ENCODE measurements at places on chromosomes 5 and 9. TPM values are rescaled to one million over a fixed set of nuclear protein-coding genes. Genes with fewer than 3 reads are reported as not detected.

DNA sequence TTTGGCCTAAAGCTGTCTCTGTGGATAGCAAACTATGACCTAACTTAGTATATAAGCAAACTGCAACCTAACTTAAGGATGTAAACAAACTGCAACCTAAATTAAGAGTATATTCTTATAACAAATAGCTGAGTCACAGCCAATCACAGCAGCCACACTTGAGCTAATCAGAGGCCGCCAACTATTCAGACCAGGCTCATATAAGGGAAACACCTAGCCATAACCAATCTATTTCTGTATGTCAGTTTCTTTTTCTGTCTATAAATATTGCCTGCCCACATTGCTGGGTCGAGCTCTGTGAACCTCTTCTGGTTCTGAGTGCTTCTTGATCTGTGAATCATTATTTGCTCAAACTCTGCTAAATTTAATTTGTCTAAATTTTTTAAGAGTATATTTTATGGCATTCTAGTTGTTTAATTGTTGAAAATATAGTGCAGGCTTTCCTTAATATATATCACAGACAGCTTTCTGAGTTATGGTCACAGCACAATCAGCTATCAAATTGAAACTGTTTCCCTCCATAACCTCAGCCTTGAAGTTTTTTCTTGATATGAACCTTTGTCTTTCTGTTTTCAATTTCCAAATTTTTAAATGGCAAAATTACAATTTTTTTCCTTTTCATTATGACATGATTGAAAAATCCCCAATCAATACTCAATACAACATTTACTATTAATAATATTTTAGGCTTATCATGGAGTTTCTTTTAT, 327.1 kb upstream of the NUDT12 start:
- no peak overlapping the region for H3K4me3 ChIP-seq
- H3K4me1 ChIP-seq: peaks cover 5% of the 10 kb centered on the region
- DNase-seq: no peak
- H3K36me3 ChIP-seq: no peaks in the 10 kb centered on the region

DNA sequence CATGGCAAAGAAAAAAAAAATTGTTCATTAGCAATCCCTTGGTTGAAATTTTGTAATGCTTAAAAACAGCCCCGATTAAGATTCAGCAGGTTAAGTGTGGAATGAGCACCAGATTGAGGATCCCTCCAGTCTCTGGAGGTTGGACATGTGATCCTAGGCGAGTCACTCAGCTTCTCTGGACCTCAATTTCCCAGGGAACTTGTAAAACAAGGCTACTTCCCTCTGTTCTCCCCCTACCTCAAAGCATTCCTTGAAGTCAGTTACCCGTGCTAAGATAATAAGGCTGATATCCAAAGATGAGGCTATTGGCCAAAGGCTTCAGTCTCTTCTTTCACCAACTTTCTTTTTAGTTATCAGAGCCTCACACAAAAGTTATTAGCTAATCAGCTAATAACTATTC, 2.9 kb downstream of the KLHL3 start:
- H3K27me3 ChIP-seq: no peaks in the 10 kb centered on the region
- H3K4me1 ChIP-seq: peaks cover 3% of the 10 kb centered on the region
- peaks cover 4% of the 10 kb centered on the region for H3K36me3 ChIP-seq
- no peak overlapping the region for H3K27ac ChIP-seq
- no peak for DNase-seq

DNA sequence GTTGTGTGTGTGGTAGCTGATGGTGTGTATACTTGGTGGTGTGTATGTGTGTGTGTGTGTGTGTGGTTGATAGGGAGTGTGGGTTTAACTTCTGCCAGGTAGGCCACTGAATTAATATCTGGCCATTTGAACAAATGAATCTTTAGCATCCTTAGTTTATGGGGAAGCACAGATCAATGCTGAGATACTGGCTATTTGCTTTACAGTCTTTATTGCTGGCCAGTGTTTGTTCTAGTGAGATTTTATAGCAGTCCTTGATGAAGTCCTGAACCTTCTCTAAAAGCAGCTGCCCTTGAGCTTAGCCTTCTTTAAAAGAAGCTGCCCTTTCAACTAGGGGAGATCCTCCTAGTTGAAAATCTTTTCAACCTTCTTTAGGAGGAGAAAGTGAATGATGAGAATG, 69.3 kb downstream of the MACIR start:
- no peak overlapping the region for H3K4me3 ChIP-seq
- no peaks in the 10 kb centered on the region for H3K4me1 ChIP-seq
- no peak overlapping the region for H3K27ac ChIP-seq
- no peak for DNase-seq
- no peaks in the 10 kb centered on the region for H3K27me3 ChIP-seq

DNA sequence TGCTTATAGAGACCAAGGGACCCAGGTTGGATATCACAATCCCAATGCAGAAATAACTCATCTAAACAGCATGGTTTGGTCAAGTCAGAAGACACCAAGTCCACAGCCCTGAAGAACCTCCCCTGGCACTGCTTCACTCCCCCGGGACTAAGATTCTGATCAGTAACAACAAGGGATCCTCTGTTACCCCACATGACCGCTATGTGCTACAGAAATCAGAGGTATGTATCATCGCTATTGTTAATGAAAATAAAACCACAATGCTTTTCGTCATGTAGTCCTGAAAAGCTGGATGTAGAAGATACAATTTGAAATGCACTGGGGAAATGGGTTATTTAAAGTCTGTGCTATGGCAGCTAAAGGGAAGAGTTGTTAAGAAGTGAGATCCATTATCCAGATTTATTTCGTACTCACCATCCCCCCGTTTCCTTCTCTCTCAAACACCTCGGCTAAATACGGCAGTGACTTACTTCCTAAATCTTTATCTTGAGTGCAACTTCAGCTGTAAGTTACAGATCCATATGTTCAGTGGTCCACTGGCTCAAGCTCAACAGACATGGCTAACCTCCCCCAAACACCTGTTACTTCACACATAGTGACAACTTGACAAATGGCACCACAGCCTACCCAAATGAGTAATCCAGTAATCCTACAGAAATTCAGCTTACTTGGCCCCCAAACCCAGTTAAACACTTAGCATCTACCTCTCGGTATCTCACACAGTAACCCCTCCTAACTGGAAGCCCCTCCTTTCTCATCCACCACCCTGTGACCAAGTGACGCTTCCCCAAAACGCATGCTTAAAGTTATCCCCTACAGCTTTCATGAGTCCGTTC, 129.2 kb downstream of the MYO10 start:
- H3K36me3 ChIP-seq: no peaks in the 10 kb centered on the region
- peaks cover 18% of the 10 kb centered on the region for H3K4me1 ChIP-seq
- DNase-seq: no peak
- H3K27ac ChIP-seq: 0 out of 2 replicates have a peak overlapping the region, but pooled peaks have one; percentile 16
- no peak overlapping the region for H3K4me3 ChIP-seq

DNA sequence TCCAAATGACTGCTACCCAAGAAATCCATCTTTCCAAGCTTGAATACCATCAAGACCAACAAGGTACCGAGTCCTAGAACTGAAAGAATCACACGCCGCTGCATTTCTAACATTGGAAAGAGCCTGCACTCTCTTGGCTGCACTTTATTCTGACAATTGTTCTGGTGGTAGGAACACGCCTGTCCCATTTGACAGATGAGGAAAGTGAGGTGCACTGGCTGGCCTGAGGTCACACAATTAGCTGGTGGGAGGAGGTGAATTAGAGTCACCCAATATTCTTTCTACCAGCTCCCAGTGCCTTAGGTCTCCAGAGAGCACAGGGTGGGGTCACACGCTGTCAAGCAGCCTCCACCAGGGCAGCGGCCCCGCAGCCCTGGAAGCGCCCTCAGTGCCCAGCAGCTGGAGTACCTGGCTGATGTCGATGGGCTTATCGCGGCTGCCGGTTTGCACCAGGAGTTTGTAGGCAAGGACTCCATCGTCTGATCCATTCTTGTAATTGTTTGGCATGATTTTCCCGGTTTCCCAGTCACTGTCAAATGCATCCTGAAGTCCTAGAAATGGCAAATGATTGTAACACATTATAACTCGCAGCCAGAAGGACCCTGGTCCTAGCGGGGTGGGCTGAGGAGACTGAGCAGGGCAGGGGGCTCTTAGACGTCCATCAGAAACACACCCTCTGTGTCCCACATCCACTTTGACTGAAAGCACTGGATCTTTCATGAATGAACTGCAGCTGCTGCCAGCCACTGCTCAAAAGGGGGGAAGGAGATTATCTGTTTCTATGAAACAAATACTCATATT, 55.1 kb downstream of the PTCH1 start:
- no peak for DNase-seq
- H3K27ac ChIP-seq: no peak overlapping the region
- H3K4me1 ChIP-seq: peaks cover 36% of the 10 kb centered on the region
- peaks cover 76% of the 10 kb centered on the region for H3K36me3 ChIP-seq

GRCh38 chr5:88888291-88888690, 5.3 kb upstream of the MEF2C start:
- no peaks in the 10 kb centered on the region for H3K36me3 ChIP-seq
- H3K4me3 ChIP-seq: peak overlapping the region; percentile 91
- no peak for DNase-seq

DNA sequence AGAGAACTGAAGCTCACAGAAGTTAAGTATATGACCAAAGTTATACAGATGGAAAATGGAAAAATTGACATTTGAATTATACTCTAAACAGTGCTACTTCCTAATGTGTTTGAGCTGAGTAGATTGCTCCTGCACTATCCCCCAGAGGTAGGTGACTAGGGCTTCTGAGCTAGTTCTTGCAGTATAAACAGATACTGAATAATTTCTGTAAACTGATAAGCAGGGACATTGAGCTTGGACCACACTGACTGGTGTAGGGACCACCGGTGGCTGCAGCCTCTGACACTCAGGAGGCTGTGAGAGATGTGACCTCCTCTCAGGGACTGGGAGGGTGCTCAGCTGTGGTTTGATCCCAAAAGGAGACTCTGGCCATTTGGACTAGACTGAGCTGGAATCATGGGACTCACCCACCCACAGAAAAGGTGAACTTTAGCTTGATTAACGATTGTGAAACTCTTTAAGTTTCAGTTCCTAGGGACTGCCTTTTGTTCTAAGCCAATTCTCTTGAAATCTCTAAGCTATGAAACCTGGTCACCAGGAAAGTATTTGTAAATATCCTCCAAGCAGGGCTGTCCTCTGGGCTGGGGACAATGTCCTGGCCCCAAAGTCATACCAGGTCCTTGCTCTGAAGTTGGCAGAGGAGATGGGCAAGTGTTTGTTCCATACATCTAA, 291.5 kb downstream of the SEC61B start:
- no peak overlapping the region for H3K27ac ChIP-seq
- H3K36me3 ChIP-seq: no peaks in the 10 kb centered on the region
- DNase-seq: no peak
- H3K4me1 ChIP-seq: peaks cover 18% of the 10 kb centered on the region
- no peaks in the 10 kb centered on the region for H3K27me3 ChIP-seq

DNA sequence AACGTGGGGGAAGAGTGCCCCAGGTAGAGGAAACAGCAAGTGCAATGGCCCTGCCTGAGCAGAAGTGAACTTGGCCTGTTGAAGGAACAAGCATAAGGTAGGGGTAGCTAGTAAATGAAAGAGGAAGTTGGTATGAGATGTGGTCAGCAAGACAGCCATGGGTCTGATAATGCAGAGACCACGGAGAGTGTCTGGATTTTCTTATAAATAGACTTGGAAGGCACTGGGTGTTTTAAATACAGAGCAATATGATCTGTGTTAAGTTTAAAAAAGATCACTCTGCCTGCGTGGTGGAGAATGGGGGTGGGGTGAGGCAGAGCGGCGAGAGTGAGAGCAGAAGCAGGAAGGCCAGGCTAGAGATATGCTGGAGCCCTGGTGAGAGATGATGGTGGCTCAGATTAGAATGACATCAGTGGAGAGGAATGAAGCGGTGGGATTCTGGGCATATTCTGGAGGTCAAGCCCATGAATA, 4.2 kb downstream of the ADAM19 start:
- no peak for DNase-seq
- no peak overlapping the region for H3K4me3 ChIP-seq
- H3K27ac ChIP-seq: peak overlapping the region; percentile 10
- peaks cover 19% of the 10 kb centered on the region for H3K27me3 ChIP-seq
- H3K4me1 ChIP-seq: peaks cover 29% of the 10 kb centered on the region

DNA sequence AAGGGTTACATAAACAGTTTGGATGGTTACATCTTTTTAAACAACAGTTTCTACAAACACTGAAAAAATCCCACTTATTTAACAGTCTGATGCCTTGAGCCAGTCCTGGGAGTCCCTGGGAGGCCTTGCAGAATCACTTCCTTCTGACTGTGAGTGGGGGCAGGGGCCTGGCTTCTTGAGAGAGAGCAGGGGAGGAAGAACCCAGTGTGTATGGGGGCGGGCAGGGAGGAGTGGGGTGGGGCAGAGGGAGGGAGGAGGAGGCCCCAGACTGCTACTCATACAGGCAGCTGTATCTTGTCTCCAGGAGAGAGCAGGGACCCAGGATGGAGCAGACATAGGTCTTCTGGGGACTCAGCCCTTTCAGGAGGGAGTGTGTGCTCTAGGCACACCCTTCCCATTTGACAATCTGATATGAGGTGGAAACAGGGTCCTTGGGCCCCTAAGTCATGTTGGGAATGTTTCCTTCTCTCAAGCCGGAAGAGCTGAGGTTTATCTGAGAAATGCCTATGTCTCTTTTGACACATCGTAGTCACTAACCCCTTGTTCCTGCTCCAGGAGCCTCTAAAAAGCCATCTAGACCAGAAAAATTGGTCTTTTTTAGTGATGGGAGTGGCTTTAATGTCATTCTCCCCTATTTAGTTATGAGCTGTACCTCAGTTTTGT, 52.8 kb downstream of the IRF1 start:
- no peaks in the 10 kb centered on the region for H3K36me3 ChIP-seq
- no peak overlapping the region for H3K27ac ChIP-seq
- peaks cover 21% of the 10 kb centered on the region for H3K4me1 ChIP-seq
- H3K4me3 ChIP-seq: no peak overlapping the region
- no peaks in the 10 kb centered on the region for H3K27me3 ChIP-seq

- no peaks in the 10 kb centered on the region for H3K36me3 ChIP-seq
- H3K27me3 ChIP-seq: peaks cover 58% of the 10 kb centered on the region
- H3K4me1 ChIP-seq: peaks cover 15% of the 10 kb centered on the region
- peak overlapping the region; percentile 83 for H3K4me3 ChIP-seq
- peak; percentile 30 for DNase-seq
Observed at GRCh38 chr5:129904667-129905472, 605 bp downstream of the CHSY3 start.

Gene PRUNE2
- 13.1 TPM for total RNA-seq

Gene RANBP3L
- not detected for total RNA-seq

Gene ZNF608
- total RNA-seq: 44.4 TPM

Gene QRFP
- not detected for total RNA-seq

Gene DMRT3
- total RNA-seq: not detected

Gene MIER3
- 27.5 TPM for total RNA-seq

Gene SAXO1
- 0.02 TPM for total RNA-seq

Measured in WTC11 (cell line).